ENCODE measurements at places on chromosomes 5 and 9. TPM values are rescaled to one million over a fixed set of nuclear protein-coding genes. Genes with fewer than 3 reads are reported as not detected.

The SLC1A3 gene
- not detected for total RNA-seq

The LCN15 gene
- total RNA-seq: not detected

The HAPLN1 gene
- total RNA-seq: not detected

The EGFL7 gene
- 59.3 TPM for total RNA-seq

The RLN2 gene
- total RNA-seq: 0.34 TPM

The UHRF2 gene
- 31.5 TPM for total RNA-seq

The ZNF300 gene
- 2.3 TPM for total RNA-seq

The PRR16 gene
- not detected for total RNA-seq

The NRG2 gene
- 2.0 TPM for total RNA-seq

All from A549 treated with CORT108297 at 1 μM for 4 hours (cell line).